Neural progenitor cell (in vitro differentiated cells): ENCODE measurements at places on chromosomes 4 and X. TPM values are rescaled to one million over a fixed set of nuclear protein-coding genes. Genes with fewer than 3 reads are reported as not detected.

PRR32 gene
- total RNA-seq, result not detected in 2 replicates

TCP11X2 gene
- total RNA-seq, result 0.88 and 1.1 TPM in 2 replicates

PLK4 gene
- total RNA-seq, result 41.1 and 83.9 TPM in 2 replicates

NR3C2 gene
- 0.73 and 0.84 TPM in 2 replicates for total RNA-seq

DNA sequence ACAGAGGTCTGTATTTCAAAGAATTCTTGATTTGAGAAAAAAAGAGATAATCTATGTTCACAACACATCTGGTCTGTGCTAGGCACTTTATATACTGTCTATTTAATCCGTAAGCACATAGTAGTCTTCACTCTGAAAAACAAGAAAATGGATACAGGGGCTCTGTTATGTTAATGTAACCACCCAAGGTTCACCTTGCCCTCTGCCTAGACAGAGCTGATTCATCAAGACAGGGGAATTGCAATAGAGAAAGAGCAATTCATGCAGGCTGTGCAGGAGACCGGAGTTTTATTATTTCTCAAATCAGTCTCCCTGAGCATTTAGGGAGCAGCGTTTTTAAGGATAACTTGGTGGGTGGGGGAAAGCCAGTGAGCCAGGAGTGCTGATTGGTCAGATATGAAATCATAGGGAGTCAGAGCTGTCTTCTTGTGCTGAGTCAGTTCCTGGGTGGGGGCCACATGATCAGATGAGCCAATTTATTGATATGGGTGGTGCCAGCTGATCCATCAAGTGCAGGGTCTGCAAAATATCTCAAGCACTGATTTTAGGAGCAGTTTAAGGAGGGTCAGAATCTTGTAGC, 92.9 kb upstream of the TNIP3 start:
- no peak for DNase-seq

DNA sequence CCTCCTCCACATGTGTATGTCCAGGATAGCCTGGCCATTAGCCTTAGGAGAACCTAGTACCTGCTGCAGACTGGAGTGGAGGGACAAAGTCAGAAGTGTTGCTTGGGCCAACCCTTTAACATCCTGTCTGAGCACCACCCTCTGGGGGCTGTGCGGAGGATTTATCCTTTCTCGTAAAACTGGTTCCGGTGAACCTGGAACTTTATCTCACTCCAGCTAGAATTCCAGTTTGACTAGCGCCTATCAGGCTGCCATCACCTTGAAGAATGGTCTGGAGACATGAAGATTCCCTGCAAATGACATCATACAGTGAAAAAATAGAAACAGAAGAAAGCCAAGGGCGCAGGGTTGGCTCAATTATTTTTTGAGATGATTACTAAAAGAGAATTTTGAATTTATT, 4.0 kb downstream of the TCEAL8 start:
- DNase-seq, result no peak

DNA sequence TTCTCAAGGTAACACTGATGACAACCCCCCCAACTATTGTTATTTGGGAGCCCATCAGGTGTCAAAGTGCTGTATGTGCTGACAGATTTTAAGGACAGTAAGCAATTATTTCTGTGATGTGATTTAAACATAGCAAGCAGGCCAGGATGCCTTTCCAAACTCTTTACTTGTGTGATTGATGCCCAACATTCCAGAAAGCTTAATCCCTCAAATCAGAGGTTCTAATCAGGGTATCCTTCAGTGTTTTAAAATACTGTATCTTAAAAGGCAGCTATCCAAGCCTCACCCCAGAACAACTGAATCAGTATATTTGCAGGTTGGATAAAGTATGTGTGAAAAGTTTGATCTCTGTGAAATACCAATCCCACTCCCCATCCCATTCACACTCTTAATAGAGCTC, 119.7 kb downstream of the GASK1B start:
- DNase-seq, result no peak

GRCh38 chr4:15989424-15989823, 26.4 kb upstream of the FGFBP2 start:
- no peak for DNase-seq

DNA sequence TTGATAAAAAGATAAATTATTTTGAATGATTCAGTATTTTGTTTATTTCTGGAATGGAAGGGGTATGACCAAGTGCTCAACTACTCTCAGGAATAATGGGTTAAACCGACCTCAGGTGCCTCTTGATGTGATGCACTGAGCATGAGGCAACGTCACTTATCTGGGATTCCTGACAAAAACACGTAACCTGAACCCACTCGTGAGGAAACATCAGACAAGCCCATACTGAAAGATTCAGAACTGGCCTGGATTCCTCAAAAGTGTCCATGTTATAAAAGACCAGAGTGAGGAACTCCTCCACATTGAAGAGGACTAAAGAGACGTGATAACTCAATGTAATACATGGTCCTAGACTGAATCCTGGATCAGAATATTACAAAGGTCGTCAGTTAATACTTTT, 144.0 kb downstream of the FNIP2 start:
- DNase-seq, result no peak

DNA sequence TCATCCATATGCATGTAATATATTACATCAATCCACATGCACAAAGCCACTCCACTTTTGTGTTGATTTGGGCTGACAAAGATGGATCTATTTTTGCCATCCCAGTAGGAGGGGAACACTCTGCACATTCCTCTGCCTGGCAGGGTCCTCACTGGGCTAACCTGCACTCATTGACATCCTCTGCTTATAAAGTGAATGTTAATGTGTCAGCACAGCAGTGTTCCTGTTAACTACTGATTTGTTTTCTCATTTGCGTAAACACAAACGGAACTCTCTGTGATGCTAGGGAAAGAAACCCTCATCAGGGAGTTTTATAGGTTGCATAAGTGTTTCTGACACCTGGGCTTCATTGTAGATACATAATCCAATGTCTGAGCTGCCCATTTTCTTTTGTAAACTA, 826.0 kb downstream of the RAB28 start:
- DNase-seq, result no peak

DNA sequence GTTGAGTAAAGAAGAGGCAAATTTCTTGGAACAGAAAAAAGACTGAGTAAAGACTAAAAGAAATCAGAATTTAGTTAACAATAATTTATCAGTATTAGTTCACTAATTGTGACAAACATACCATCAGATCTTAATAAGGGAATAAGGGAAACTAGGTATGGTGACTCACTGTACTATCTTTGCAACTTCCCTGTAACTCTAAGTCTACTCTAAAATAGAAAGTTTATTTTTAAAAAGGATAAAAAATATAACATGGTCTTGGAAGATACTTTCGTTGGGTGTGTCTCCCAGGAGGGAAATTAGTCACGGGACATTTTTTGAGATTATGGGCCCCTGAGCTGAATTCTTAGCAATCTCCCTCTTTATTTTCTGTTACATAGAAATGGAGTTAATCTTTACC, 97.3 kb downstream of the EMCN start:
- DNase-seq, result no peak

GRCh38 chr4:86272669-86273068, 87.2 kb downstream of the MAPK10 start:
- DNase-seq, result no peak
